ENCODE measurements at places on chromosomes 16 and 17. TPM values are rescaled to one million over a fixed set of nuclear protein-coding genes. Genes with fewer than 3 reads are reported as not detected.

Gene PRR14
- total RNA-seq = 13.7 TPM

Gene CENPX
- 163 TPM for total RNA-seq

Gene WDR81
- 25.5 TPM for total RNA-seq

Gene ARL5C
- total RNA-seq = not detected

Gene RNF157
- total RNA-seq = 8.3 TPM

Gene TMEM235
- total RNA-seq = not detected

Gene G6PC1
- not detected for total RNA-seq

Gene NAT9
- total RNA-seq = 32.5 TPM

Gene PYY
- not detected for total RNA-seq

Gene CD7
- not detected for total RNA-seq

Gene C16orf86
- not detected for total RNA-seq

Gene VTN
- 0.43 TPM for total RNA-seq

Gene ATP1B2
- total RNA-seq = not detected

Gene ARHGAP27
- 9.5 TPM for total RNA-seq

Gene RAMP2
- not detected for total RNA-seq

Gene CES1
- not detected for total RNA-seq

Gene DYNLRB2
- not detected for total RNA-seq

Gene C16orf74
- total RNA-seq = 10.9 TPM

Gene TBKBP1
- total RNA-seq = 5.5 TPM

Gene WNT3
- 6.0 TPM for total RNA-seq

Gene C17orf78
- not detected for total RNA-seq

Gene BRIP1
- 25.5 TPM for total RNA-seq

Gene MPDU1
- 246 TPM for total RNA-seq

Gene NAE1
- 103 TPM for total RNA-seq

Gene CD300E
- not detected for total RNA-seq

Gene ADORA2B
- 37.2 TPM for total RNA-seq

Gene ZNF598
- 23.5 TPM for total RNA-seq

Gene NLRC5
- total RNA-seq = 15.0 TPM

Gene CDH1
- total RNA-seq = 1.5 TPM

Gene MT1A
- not detected for total RNA-seq

Gene WNT9B
- total RNA-seq = not detected

Gene CTRB1
- total RNA-seq = not detected

Gene CFAP119
- 10.5 TPM for total RNA-seq

Gene PRSS21
- not detected for total RNA-seq

Gene TNFRSF13B
- not detected for total RNA-seq

Gene COL1A1
- 6.2 TPM for total RNA-seq

Gene RPA1
- 46.1 TPM for total RNA-seq

Gene ADAD2
- not detected for total RNA-seq

Gene CLDN7
- total RNA-seq = 1.2 TPM

Gene MCRIP2
- total RNA-seq = 27.8 TPM

Gene KRT24
- total RNA-seq = not detected

Gene TOX3
- not detected for total RNA-seq

Gene INTS2
- total RNA-seq = 16.3 TPM

Gene TLK2
- total RNA-seq = 56.7 TPM

Gene MYCBPAP
- total RNA-seq = not detected

Gene SSH2
- total RNA-seq = 13.8 TPM

Measured in A172 (cell line).